ENCODE measurements at places on chromosomes 3 and 15.

DNA sequence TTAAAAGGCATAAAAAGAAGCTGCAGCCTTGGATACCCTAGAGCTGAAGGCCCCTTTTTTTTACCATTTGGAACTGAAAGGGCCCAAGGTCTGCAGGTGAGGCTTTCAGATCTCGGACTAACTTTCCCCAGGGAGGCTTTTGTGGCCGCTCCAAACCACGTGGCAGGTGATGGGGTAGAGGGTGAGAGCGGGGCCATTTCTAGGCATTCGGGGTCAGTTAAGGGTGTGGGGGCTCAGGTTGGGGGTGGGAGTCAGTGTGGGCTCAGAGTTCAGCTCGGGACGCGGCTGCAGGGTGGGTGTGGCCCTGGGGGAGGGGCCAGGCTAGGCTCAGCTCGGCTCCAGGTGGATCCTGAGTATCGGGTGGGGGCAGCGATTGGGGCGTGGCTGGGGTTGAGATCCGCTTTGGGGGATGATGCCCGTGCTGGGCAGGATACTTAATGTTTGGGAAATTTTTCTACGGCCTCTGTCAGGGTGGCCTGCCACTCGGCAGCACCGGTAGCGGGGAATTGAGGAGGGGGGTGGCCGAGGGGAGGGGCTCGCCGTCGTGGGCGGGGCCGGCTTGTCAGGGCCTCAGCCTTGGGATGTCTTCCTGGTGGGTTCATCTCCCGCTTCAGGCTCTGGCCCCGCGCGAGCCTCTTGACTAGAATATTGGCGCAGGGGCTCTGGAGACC is 2.5 kb downstream of the KLF13 start:
- H3K27me3 ChIP-seq: peaks cover 3% of the 10 kb centered on the region
- peaks cover 21% of the 10 kb centered on the region for H3K4me1 ChIP-seq
- no peaks in the 10 kb centered on the region for H3K36me3 ChIP-seq
- H3K4me3 ChIP-seq: peak overlapping the region; percentile 83

DNA sequence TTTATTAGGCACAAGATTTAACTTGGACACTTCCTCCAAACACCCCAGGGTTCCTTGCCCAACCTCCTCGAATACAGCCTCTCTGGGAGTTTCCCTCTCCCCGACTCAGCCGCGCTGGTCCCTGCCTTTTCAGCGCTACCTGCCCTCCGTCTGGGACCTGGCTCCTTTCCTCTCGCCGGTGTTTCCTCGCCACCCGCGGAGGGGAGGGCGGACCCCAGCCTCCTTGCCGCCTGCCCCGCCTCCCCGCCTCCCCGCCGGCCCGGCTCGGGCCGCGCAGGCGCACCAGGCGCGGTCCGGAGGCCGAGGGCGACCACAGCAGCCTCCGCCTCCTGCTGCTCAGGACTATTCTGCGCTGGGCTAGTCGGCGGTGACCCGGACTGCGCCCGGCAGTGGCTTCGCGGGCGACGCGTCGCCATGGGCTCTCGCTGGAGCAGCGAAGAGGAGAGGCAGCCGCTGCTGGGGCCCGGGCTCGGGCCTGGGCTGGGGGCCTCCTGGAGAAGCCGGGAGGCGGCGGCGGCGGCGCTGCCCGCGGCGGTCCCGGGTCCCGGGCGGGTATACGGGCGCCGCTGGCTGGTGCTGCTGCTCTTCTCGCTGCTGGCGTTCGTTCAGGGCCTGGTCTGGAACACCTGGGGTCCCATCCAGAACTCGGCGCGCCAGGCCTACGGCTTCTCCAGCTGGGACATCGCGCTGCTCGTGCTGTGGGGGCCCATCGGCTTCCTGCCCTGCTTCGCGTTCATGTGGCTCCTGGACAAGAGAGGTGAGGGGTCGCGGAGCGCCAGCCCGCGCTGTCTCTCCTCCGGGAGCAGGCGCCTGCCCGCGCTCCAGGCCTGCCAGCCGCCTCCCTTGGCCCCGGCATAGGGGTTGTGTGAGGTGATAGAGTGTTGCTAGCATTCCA is at the start of gene SLC49A4:
Gene SLC49A4, plus strand, starts transcription at position 291 of the 895 bp plus-strand sequence. Its CDS starts 124 bp downstream, at position 415.
- H3K27ac ChIP-seq: peak within 1 kb of the TSS; percentile 99
- H3K4me3 ChIP-seq: peak within 1 kb of the TSS; percentile 79
- no peaks in the 10 kb centered on the region for H3K36me3 ChIP-seq
- no peaks in the 10 kb centered on the region for H3K27me3 ChIP-seq

DNA sequence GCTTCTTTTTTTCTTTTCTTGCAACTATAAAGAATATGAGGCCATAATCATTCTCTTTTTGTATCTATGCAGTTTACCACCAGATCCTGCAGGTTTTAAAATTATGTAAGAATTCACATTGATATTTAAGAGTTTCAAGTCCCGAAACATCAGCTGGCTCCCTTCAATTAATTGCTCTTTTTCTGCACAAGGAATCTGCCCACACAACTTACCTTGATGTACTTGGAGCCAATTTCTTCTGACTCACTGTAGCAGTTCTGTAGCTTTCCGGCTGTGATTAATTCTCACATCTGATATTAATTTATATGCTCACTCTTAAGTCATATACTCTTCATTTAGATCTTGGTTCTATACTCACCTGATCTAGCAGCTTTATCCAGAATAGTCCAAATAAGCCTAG is 781.8 kb downstream of the CADM2 start:
- H3K4me3 ChIP-seq: no peak overlapping the region
- H3K27me3 ChIP-seq: no peaks in the 10 kb centered on the region
- no peaks in the 10 kb centered on the region for H3K36me3 ChIP-seq

- no peaks in the 10 kb centered on the region for H3K27me3 ChIP-seq
- no peaks in the 10 kb centered on the region for H3K36me3 ChIP-seq
- H3K27ac ChIP-seq: no peak overlapping the region
- H3K4me3 ChIP-seq: no peak overlapping the region
- no peaks in the 10 kb centered on the region for H3K4me1 ChIP-seq
These were observed 1.1 kb downstream of the TP63 start for GRCh38 chr3:189632242-189632641.

DNA sequence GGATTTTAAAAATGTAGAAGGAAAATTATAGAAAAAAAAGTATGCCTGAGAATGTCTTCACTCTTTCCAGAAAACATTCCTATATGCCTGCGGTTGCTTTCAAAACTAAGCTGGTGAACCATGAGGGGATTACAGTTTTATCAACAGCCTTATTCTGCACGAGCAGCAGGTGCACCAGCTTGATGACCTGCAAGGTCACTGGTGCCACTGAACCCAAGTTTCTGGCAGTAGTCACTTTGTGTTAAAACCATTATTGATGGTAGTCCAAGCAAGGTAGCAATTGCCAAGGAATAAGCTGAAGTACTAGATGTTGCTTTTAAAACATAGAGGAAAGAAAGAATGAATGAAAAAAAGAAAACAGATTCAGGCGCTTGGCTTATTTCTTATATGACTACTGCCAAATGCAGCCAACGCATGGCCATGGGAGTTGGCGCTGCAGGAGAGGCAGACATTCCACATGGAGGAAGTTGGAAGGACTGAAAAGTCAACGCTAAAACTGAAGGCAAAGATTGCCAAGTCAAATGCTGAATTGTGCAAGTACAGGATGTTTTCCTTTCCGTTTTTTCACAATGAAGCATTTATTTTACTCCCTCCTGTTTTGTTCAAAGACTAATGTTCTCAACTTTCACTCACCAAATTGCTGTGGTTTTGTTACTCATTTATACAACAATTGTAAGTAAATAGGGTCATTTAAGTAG is 601.4 kb downstream of the CADM2 start:
- H3K4me3 ChIP-seq: no peak overlapping the region
- no peak for DNase-seq
- H3K36me3 ChIP-seq: no peaks in the 10 kb centered on the region
- no peaks in the 10 kb centered on the region for H3K4me1 ChIP-seq
- no peaks in the 10 kb centered on the region for H3K27me3 ChIP-seq

GRCh38 chr3:121431726-121432517 is 113.9 kb downstream of the POLQ start:
- H3K27me3 ChIP-seq: no peaks in the 10 kb centered on the region
- H3K27ac ChIP-seq: peak overlapping the region; percentile 37
- no peak for DNase-seq
- peaks cover 9% of the 10 kb centered on the region for H3K36me3 ChIP-seq
- H3K4me1 ChIP-seq: peaks cover 8% of the 10 kb centered on the region
- H3K4me3 ChIP-seq: peak overlapping the region; percentile 16

DNA sequence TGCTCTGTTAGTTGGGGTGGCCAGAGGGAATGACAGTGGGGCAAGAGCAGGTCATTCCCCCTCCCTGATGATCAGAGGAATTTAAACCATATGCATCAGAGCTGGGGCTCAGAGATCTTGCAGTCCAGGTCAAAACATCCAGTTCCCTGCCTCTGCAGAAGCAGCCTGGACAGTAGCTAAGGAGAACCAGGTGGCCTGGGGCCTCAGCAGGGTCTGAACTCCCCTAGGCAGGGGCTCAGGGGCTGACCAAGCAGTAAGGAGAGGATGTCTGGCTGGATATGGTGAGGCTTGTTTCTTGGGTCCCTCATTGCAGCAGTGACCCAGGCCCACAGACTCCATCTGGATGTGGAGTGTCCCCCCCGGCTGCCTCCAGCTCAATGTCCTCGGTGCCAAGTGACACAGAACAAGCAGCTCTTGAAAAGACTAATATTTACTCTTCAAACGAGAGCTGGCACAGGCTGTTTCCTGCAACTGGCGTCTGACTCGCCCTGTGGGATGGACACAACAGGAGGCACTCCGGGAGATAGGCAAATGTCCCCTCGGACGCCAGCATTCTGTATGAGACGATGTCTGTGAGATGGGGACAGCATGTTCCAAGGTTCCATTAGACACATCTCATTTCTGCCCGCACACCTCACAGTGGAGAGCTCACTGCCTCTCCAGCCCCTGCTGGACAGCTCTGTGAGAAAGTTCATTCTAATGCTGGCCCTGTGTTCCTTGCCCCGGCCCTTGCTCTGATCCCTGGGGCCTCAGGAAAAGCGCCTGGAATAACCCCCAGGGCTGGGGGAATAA is 37.1 kb downstream of the SEC22C start:
- H3K4me3 ChIP-seq: no peak overlapping the region
- no peaks in the 10 kb centered on the region for H3K36me3 ChIP-seq
- no peaks in the 10 kb centered on the region for H3K4me1 ChIP-seq
- no peak for DNase-seq
- no peaks in the 10 kb centered on the region for H3K27me3 ChIP-seq

- H3K27ac ChIP-seq: no peak overlapping the region
- H3K27me3 ChIP-seq: peaks cover 93% of the 10 kb centered on the region
- DNase-seq: no peak
- peaks cover 30% of the 10 kb centered on the region for H3K4me1 ChIP-seq
- H3K36me3 ChIP-seq: no peaks in the 10 kb centered on the region
- H3K4me3 ChIP-seq: no peak overlapping the region
These were observed 6.7 kb downstream of the EOMES start for GRCh38 chr3:27715454-27715806.

DNA sequence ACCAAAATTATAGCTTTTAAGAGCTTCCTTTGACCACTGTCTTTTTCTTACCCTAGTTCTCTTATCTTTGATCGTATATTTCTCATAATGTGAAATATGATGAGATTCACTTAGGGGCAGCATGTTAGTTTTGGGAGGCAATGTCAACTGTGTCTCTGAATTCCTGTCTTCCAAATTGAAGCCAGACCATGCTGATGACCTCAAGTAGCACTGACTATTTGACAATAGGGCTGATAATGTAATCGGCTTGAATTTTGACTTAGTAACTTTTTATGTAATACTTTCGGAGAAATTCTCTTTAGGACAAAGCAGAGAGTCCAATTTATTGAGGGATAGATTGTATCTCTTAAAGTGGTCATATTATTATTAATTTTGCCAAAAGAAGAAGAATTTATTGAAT is 295.4 kb upstream of the TPRG1 start:
- H3K27me3 ChIP-seq: no peaks in the 10 kb centered on the region
- no peak overlapping the region for H3K4me3 ChIP-seq
- DNase-seq: no peak
- peaks cover 24% of the 10 kb centered on the region for H3K36me3 ChIP-seq
- no peak overlapping the region for H3K27ac ChIP-seq

DNA sequence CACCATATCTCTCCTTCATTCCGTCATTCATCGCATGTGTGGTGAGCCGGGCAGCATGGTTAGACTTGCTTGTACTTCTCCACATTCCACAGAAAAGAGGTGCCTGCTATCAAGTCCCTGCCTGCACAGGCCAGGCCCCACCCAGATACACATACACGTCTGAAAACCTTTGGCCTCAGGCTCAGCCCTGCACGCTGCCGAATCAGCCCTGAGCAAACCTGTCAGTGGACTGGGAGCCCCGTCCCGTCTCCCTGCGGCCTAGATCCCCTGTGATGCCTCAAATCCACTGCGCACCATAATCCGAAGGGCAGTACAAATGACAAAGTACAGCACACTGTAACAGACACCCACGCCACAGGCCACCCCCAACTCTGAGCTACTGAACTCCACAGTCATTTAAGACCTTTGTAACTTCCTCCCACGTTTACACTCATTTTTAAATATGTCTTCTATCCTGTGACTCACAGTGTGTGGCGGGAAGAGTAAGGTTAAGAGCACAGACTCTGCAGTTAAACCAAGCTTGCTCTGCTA is 67.1 kb downstream of the MB21D2 start:
- H3K27ac ChIP-seq: peak overlapping the region; percentile 92
- peaks cover 45% of the 10 kb centered on the region for H3K4me1 ChIP-seq
- H3K27me3 ChIP-seq: no peaks in the 10 kb centered on the region
- H3K36me3 ChIP-seq: peaks cover 6% of the 10 kb centered on the region

- H3K27ac ChIP-seq: no peak overlapping the region
- H3K4me1 ChIP-seq: no peaks in the 10 kb centered on the region
- no peak for DNase-seq
- no peak overlapping the region for H3K4me3 ChIP-seq
These were observed 6.5 kb downstream of the CELF6 start for GRCh38 chr15:72313448-72313840.

DNA sequence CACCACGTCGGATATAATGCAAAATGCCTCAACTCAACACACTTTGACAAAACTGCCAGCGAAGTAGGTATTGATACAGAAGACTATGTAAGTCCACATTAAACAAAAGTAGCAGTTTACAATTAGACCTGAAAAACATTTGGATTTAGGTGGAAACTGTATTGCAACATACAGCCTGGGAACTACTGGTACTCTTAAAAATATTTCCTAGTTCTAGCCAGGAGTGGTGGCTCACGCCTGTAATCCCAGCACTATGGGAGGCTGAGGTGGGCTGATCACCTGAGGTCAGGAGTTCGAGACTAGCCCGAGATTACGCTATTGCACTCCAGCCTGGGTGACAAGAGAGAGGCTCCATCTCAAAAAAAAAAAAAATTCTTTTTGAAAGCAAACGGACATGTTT is 246.2 kb downstream of the ZBTB20 start:
- no peaks in the 10 kb centered on the region for H3K27me3 ChIP-seq
- no peak overlapping the region for H3K4me3 ChIP-seq
- H3K36me3 ChIP-seq: no peaks in the 10 kb centered on the region
- H3K27ac ChIP-seq: peak overlapping the region; percentile 15
- peaks cover 13% of the 10 kb centered on the region for H3K4me1 ChIP-seq

DNA sequence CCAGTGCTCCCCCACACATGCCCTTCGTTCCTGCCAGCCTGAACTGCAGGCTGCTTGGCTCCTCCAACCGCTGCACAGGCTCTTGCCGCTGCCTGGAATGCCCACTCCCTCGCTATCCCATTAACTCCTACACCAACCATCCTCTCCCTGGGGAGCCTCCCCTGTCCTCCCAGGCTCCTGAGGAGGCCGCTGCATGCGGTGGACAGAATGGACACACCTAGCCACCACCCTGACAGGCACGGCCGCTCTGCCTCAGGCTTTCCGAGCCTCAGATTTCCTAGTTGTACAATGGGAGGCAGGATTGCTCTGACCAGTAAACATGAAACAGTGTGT is 2.3 kb downstream of the PLXNB1 start:
- peak overlapping the region; percentile 77 for H3K27ac ChIP-seq
- no peak for DNase-seq
- peak overlapping the region; percentile 74 for H3K4me3 ChIP-seq
- H3K4me1 ChIP-seq: peaks cover 58% of the 10 kb centered on the region
- H3K36me3 ChIP-seq: peaks cover 2% of the 10 kb centered on the region
- H3K27me3 ChIP-seq: no peaks in the 10 kb centered on the region

GRCh38 chr15:50358845-50359244 is 3.8 kb upstream of the GABPB1 start:
- H3K4me3 ChIP-seq: no peak overlapping the region
- H3K4me1 ChIP-seq: peaks cover 21% of the 10 kb centered on the region
- H3K27ac ChIP-seq: no peak overlapping the region
- no peaks in the 10 kb centered on the region for H3K27me3 ChIP-seq
- DNase-seq: no peak

Data from mesothelial cell of epicardium (in vitro differentiated cells).